ENCODE measurements at places on chromosomes 3 and 15.

GRCh38 chr15:99477791-99478471 lies 87.9 kb upstream of the MEF2A start:
- no peak for DNase-seq

DNA sequence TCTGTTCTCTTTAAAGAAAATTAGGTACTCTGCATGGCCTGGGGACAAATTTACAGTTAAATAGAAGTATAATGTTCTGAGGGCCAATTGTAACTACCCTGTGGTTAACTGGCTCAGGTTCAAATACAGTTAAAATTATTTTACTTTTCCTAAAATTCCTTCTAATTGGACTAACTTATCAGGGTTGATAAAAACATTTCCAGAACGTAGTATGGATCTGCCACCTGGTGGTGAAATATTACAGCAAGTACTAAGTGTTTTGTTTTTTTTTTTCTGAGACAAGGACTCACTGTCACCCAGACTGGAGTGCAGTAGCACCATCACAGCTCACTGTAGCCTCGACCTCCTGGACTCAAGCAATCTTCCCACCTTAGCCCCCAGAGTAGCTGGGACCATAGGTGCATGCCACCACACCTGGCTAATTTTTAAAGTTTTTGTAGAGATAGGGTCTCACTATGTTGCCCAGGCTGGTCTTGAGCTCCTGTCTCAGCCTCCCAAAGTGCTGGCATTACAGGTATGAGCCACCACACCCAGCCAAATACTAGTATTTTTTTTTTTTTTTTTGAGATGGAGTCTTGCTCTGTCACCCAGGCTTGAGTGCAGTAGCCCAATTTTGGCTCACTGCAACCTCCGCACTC lies 29.2 kb downstream of the NEO1 start:
- DNase-seq, result no peak

DNA sequence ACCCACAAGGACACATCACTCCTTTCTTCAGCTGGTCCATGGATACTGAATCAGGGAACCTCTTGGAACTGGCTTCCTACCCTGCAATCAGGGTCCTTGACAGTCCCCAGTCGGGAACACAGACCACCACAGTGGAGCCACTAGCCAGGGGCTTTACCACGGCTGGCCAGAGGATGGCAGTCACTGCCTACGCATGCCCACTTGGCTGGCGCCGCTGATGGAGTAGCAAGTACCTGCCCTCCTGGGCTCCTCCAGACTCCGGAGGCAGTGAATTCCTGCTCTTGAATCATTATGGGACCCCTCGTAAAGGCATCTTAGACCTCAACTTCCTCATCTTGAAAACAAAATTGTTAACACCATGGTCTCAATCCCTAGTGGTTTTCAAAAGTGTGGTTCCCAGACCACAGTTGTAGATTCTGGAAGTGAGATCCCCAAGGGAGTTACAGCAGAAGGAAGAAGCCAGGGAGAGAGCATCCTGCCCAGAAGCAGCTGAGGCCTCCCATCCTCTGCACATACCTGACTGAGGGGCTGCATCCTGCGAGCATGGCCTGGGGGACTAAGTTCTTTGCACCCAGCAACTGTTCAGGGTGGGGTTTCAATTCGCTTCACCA lies 9.1 kb upstream of the SKIC8 start:
- DNase-seq, result peak; percentile 50

- DNase-seq, result no peak
Observed at GRCh38 chr15:42508263-42508690, 12.8 kb downstream of the SNAP23 start.

- DNase-seq, result no peak
Observed at GRCh38 chr3:36693670-36694069, 70.7 kb downstream of the DCLK3 start.

- DNase-seq, result no peak
Observed at GRCh38 chr3:23830869-23831484, 25.2 kb downstream of the UBE2E1 start.

GRCh38 chr15:45113380-45113990 lies 487 bp downstream of the DUOX2 start:
- no peak for DNase-seq

DNA sequence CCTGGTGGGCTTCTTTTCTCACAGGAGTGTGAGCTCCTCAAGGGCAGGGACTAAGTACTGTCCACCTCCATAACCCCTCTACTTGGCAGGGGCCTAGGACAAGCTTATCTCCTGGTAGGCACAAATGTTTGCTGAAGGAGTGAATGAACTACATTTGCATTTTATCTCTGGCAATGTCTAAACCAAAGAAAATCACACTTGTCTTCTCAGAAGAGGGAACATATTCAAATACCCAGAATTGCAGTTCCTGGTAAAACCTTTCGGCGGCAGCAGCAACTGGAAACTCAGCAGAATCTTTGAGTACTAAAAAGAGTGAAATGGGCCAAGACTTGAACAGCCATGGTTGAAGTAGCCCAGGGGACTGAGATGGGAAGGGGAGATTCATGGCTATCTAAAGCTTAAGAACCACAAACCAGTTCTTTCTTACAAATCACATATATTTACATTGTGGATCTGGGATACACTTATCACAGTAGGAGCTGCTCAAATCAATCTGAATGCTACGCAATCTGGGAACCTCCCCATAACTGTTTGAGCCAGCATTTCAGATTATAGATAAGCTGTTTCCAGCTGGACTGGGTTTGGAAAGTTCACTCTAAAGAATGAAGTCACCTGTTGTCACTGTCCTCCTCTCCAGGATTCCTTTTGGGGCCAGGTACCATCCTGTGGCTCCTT lies 18.7 kb upstream of the PTPN9 start:
- no peak for DNase-seq

DNA sequence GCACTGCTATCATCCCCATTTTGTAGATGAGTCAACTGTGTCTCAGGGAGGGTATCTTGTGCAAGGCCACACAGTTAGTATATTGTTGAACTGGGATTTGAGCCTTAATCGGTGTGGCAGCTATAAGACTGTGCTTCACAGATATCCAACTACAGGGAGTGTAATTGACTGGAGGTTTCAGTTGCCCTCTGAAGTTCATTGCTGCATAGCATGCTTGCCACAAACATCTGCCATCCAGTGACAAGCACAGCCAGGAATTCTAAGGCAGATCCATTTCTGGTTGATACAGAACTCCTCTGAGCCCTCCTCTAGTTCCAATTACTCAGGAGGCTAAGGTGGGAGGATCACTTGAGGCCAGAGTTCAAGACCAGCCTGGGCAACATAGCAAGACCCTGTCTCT lies 16.4 kb downstream of the FSD2 start:
- DNase-seq, result no peak

DNA sequence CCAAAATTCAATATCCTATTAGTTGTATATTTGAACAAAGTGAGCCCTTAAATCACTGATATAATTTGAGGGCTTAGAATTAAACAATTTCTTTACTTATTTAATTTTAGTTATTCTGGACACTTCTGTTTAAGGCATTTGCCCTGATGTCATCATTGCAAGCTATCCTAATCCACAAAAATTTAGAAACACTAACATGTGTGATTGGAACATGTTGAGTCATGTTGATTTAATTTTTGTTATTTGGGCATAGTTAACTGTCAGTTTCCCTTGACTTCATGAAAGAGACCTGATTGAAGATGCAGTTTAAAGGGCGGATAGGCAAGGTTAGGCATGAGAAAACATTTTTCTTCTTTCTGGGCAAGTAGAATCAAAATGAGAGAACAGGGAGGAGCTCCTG lies 682.6 kb downstream of the ROBO1 start:
- no peak for DNase-seq

DNA sequence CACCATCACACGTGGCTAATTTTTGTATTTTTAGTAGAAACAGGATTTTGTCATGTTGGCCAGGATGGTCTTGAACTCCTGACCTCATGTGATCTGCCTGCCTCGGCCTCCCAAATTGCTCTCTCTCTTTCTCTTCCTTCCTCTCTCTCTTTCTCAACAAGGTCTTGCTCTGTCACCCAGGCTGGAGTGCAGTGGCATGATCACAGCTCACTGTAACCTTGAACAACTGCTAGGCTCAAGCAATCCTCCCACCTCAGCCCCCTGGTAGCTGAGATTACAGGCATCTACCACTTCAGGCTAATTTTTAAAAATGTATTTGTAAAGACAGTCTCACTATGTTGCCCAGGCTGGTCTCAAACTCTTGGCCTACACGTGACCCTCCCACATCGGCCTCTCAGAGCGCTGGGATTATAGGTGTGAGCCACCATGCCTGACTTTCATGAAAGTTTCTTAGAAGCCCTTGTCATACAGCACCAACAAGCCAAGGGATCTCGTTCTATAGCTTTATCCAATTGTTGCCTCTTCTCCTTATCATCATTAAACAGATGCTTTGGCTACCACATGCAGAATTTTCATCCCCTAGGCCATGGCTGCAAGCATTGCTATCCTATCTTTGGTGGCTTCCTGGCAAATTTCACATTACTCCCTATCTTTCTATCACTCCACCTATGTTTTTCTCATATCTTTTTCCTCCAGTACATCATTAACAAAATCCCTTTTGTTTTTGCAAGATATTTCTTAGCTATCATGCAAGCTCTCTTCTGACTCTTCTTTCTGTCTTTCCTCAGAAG lies 5.7 kb downstream of the CCDC32 start:
- DNase-seq, result no peak

DNA sequence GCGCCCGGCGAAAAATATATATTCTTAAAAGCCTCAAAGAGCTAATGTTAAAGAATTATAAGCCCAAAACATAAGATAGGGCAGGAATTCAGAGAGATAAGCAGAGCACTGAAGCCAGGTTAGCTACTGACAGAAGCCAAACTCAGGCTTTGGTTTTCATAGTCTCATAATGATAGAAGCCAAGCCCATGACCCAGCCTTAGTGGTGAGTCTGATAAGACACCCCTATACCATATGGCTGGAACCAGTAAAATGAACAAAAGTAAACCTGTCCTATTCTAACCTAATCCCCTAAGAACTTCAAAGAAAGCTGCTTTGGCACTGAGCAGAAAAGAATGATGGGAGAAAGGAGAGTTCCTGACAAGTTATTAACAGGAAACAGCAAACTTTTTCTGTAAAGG lies 25.9 kb downstream of the MYO9A start:
- no peak for DNase-seq

DNA sequence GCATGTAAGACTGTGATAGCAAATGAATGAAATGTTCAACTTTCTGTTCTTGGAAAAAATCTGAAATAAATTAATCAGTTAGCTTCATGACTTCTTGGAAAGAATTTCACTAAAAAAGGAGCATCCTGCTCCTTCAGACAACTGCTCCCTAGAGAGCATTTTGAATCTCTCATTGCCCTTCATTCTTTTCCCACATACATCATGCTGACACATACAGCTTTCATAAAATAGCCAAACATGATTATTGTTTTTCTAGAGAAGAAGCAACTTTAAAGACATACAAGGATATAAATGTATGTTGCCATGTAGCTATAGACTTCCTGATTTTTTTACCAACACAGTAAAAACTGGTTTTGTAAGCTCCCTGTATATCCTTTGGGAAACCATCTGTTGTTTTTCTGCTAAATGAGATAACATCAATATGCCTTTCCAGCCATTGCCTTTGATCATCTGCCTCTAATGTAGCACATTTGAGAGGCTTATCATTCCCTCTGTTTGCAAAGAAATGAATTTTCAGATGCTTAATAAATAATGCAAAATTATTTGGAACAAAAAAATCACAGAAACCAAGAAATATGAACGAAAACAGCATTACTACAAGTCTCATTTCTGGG lies 248.2 kb upstream of the GPR149 start:
- DNase-seq, result no peak

DNA sequence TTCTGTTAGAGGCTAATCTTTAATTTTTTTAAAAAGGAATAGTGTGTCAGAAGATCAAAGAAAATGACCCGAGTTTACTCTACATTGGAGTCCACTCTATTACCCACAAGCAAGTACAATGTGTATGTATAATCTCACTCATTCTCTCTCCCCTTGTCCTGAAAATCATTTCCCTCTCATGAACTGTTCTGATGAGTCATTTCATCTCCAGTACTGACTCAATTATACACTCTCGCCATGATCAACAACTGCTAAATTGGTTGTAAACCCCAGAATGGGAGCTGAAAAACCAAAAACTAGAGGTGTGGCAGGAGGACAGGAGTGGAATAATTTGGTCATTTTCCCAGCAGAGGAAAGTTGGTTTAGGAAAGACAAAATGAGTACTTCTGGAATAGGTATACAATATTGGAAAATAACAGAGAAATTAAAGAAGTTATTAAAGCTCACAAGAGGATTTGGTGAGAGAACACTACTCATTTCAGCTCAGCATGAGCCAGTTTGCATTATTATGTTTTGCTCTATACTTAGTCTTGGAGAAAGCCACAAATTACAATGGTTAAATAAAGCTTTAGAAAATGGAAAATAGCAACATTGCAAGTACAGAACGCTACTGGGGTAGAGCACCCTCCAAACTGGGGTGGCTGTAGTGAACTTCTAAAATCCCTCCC lies 144.3 kb upstream of the PFN2 start:
- DNase-seq, result no peak

- DNase-seq, result no peak
Observed at GRCh38 chr3:68977486-68978167, 35.9 kb downstream of the EOGT start.

Data from NCI-H1930 (cell line).